ENCODE measurements at places on chromosomes 7 and 10.

GRCh38 chr10:11604865-11605650 is 6.4 kb downstream of the USP6NL start:
- no peak for DNase-seq

DNA sequence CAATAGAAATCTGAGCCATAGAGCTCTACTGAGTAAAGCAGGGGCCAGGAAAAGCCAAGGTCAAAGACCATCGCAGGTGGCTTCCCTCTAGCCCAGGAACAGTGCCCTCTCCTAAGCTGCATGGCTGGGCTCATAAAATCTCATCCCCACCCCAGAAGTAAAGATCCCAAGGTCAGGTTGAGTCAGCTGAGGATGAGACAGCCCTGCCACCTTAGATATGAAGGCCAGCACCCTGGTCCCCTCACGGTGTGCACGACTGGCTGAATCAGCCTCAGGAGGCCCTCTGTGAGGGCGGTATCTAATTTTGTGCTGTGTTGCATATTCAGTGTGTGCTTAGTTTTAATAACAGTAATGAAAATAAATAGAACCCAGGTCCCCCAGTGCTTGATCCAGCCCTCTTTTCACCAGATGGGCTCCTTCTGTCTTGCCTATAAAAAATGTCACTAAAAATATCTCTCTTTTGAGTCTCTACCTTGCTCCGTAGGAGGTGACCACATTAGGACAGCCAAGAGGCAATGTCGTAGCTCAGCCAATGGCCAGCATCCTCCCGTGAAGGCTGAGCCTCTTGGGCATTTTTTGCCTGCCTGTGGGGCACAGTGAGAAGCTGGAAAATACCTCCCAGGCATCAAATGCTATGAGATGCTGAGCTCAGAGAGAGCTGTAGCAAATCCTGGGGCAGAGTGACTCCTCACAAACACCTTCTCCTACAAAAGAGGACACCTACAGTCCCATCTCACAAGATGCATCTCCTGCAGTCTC is 424.0 kb downstream of the PLXNA4 start:
- no peak for DNase-seq

- DNase-seq, result no peak
These were observed 82.6 kb upstream of the ELMO1 start for GRCh38 chr7:37531225-37531624.

- DNase-seq, result no peak
These were observed 99.9 kb upstream of the AKR1E2 start for GRCh38 chr10:4725917-4726606.

DNA sequence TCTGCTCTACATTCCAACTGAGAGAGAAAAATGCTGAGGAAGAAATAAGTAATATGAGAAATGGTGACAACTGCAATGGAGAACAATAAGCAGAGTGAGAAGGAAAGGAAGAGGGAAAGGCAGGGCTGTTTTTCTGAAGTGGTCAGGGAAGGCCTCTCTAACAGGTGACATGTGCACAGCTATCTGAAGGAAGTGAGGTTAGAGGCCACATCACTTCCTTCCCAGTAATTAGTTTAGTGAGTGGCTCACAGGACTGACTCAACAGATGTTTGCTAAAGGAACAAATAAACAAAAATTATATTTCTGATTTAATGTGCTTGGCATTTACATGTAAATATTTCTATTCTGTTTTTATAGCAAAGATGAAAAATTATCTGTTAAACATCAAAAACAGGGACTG is 77.9 kb downstream of the ARHGAP21 start:
- no peak for DNase-seq

- no peak for DNase-seq
These were observed 61.8 kb upstream of the AHR start for GRCh38 chr7:17236603-17237002.

DNA sequence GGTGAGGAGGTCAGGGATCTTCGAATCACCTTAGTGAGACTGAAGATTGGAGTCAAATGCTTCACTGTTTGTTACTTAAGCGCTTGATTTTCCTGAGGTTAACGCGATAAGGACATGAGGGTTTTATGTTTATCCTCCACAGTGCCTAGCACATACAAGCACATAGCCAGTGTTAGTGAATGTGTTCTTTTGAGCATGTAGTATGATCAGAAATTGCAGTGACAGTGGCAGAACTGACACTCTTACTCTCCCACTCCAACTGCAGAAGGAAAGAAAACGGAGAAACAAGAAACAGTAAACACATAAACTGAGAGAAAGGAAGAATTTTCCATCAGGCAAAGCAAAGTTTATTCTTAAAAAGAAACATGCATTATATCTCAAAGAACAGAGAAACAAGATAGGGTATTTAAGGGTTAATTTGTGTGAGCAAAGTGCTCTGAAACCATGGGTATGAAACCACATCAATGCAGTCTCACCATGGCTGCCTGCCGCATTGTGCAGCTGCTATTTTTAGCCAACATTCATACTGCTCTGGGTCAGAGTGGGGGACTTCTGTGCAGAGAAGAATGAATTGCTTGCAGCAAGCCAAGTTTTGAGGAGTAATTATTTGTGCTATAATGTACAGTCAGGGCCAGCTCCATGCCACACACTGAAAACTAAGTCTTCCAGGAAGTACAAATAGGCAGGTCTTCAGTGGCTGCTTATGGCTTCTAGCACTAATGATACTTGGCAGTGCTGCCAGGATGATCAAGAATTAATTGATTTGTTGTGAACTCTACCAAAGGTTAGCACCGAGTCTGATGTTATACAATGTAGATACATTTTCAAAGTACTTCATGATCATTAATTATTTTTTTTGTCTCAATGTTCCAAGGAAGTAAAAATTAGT is 152.0 kb downstream of the MACC1 start:
- DNase-seq, result no peak

DNA sequence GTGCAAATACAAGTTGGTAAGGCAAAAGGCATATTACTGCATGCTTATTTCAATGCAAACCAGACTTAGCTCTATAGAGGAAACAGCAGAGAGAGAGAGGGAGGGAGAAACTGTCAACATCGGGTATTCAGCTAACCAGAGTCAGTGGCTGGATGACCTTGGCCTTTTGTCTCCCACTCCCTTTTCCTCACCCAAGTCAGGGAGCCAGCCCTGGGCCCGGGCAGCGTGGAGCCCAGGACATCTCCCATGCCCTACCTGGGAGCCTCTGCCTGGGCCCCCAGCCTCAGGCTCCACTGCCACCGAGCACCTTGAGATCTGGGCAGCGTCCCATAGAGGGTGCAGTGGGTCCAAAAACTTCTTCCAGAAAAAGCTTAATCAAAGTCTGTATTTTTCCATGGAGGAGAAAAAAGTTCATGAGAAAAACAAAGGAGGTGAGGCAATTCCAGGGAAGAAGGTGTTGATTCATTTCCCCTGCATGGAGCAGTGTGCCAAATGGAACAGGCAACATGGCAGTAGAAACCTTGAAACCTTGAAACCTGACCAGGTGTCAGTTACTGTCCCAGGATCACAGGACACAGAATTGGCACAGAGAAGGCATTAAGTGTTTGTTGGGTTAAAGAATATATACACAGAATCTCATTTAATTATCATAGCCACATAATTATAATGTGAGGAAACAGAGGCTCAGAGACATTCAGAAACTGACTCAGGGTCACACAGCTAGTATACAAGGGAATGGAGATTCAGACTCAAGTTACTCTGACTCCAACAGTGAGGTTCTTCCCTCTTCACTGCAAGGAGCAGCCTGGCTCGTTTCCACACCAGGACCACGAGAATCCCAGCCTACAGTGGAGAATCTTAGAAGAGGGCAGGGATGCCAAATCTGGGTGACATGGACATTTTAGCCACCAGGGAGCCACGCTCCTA is 5.8 kb upstream of the NCOA4 start:
- no peak for DNase-seq

DNA sequence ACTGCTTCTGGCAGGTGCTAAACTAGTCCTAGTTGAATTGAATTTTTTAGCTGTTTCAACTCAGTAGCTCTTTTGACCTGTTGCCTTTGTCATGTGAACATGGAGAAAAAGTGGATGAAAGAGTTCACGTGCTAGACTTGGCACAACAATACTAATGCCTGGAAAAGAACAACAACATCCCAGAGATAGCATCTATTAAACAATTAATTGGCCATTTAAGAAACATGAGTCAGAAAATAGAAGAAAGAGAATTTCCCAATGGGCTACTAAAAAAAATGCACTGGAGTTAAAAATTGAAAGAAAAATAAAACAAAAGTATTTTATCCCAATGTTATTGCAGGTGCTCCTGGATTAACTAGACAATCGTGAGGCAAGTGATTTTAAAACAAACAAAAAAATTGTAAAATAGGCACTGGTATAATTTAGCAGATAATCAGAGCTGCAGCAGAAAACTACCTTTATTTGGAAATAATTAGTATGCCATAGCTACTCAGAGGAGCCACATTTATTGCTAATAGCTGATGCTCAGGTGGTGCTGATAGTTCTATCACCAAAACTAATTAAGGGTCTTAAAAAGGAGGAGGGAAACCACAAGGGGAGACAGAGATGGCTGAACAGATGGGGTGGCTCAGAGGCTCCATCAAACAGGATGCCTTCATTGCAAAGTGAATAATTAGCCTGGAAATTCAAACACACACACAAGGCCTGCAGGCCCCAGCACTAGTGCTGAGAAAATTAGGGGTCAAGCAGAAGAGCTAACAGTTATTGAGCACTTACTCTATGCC is 17.6 kb downstream of the CCDC71L start:
- no peak for DNase-seq

DNA sequence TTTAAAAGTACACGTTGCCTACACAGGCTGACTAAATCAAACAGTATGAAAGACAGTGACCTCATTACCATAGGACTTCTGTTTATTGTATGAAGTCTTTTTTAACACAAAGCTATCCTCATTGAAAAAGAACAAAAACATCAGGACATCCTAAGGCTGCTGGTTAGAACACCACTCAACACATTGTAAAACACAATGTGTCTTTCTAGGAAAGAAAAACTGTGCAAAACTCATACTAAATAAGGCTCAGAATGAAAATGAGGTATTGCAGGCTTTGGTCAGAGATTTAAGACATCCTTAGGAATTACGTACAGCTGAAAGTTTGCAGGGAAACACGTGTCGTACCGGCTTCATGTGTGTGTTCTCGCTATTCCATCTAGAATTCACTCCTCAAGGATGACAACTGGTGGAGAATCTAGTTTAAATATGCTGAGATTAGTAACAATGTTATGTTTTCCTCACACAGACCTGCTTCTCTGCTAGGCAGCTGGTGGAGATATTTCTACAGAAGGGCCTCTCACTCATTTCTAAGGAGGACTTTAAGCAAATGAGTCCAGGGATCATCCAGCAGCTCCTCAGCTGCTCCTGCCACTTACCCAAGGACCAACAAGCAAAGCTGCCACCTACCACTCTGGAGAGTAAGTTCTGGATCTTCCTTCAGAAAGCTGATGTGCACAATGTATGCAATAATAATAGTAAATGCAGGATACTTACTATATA is 29.3 kb downstream of the SLC39A12 start:
- DNase-seq, result no peak

GRCh38 chr10:19531324-19531723 is 284.9 kb upstream of the PLXDC2 start:
- no peak for DNase-seq

DNA sequence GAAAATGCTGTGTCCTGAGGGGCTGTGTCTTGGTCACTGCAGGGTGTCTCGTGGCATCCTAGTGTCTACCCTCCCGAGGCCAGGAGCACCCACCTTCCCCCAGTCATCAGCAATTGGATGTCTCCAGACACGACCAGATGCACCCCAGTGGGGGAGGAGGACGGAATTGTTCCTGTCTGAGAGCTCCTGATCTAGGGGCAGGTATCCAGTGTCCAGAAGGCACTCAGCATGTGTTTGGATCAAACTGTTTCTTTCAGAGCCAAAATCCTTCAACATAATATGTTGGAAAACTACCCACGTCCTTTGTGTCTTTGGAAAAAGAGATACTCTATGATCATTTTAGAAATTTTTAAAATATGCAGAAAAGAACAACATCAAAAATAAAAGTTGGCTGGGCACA is 16.9 kb downstream of the PRKRIP1 start:
- DNase-seq, result no peak

- DNase-seq, result no peak
These were observed 910 bp downstream of the ARHGAP19 start for GRCh38 chr10:97291357-97292096.

DNA sequence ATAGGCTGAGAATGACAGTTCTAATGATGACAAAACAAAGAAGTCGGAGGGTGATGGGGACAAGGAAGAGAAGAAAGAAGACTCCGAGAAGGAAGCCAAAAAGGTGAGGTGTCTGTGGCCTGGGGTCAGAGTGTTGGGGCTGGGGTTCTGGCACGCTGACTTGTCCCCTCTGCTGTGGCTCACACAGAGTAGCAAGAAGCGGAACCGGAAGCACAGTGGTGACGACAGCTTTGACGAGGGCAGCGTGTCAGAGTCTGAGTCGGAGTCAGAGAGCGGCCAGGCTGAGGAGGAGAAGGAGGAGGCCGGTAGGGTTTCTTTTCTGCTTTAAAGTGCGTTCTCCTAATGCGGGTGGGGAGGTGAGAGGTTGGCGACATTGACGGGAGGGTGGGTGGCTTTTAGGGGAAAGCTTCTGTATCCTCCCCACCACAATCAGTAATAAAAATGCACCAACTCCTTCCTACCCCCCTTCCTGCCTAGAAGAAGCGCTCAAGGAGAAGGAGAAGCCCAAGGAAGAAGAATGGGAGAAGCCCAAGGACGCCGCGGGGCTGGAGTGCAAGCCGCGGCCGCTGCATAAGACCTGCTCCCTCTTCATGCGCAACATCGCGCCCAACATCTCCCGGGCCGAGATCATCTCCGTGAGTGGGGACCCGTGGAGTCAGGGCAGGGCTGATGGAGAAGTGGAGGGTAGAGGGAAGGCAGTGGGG is 4.6 kb downstream of the UFSP1 start:
- DNase-seq, result no peak

DNA sequence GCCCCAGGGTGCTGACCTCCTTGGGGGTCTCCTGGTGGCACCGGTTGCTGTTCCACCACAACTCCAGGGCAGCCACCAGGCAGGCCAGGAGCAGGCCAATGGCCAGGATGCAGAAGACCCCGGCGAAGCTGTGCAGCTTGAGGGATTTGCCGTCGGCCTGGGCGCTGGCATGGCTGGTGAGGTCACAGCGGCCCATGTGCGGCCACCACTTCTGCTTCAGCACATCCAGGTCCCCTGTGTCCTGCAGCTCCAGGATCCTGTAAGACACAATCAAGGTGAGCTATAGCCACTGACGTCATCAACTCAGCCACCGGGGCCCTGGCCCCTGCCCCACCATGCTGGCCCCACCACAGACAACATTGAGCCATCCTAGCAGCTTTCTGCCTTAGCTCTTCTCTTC is 753.2 kb downstream of the GRID1 start:
- no peak for DNase-seq

- DNase-seq, result no peak
These were observed 4.5 kb downstream of the PRDX3 start for GRCh38 chr10:119174109-119174508.

- DNase-seq, result no peak
These were observed 22.8 kb downstream of the FAM107B start for GRCh38 chr10:14751921-14752320.
